ENCODE measurements at places on chromosomes 16 and 17.

- DNase-seq, result no peak
Measured at GRCh38 chr17:61856035-61856434, 7.3 kb downstream of the BRIP1 start.

DNA sequence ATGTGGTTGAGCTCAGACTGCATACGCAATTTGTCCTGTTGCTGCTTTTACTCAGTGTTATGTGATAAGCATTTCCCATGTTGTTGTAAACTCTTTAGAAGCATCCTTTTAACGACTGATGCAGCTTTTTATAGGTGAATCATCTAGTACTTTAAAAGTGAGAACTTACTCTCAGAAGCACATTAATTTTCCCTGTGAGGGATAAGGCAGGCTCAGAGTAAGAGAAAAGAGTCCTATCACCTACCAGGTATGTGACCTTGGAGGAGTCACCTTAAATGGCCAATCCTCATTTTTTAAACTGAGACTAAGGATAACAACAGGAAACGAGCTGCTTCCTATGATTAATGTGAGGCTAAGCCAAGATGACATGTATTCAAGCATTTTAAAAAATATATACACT lies 34.4 kb upstream of the GAN start:
- DNase-seq, result no peak

DNA sequence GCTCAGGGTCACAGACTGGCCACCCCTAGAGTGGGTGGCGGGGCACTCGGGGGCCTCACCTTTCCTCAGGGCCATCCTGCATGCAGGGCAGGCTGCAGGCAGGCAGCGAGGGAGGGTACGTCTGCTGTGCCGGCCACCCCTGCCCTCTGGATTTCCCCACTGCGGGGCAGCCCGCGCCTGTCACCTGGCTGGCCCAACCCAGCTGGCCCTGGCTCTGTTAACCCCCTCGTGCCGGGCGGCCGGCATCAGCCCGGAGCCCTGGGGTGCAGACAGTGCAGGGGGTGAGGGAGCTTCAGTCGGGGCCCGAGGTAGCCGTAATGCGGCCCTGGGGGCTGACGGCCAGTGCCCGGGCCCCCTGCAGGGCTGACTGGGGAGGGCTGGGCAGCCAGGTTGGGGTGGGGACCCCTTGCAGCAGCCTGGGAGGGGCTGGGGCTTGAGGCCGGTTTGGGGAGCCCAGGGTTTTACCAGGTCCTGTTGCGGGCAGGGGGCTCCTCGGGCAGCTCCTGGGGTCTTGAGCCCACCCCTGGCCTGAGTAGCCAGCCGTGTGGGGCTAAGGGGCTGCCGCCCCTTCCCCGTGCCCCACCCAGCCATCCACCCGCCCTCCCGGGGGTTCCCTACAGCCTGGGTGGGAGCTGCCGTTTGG lies at the start of gene IGFALS:
IGFALS (minus strand) TSS at position 128 of the 643 bp plus-strand sequence; CDS start at position 75, 53 bp downstream.
- no peak for DNase-seq

GRCh38 chr16:50679676-50680555 lies 1.2 kb downstream of the SNX20 start:
- no peak for DNase-seq

- DNase-seq, result no peak
Measured at GRCh38 chr17:29567304-29567553, 392 bp upstream of the ABHD15 start.

DNA sequence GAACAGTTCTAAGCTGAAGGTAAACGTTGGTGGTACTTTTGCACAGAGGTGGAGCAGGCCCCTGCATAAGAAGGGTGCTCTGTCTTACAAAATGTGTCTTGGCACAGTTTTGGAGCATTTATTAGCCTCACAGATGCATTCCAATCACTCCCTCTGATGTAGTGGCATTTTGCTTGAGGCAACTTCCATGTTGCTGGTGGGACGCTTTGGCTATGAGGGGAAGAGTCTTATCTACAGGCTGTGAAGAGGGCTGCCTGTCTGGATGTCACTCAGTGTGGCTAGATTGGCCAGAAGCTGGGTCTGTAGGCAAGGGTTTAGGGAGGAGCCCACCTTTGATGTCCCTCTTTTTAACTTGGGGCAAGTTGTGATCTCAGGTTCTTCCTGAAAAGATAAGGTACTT lies 2.6 kb upstream of the RARA start:
- DNase-seq, result no peak

- no peak for DNase-seq
Measured at GRCh38 chr16:68860978-68861892, 17.9 kb downstream of the TANGO6 start.

- no peak for DNase-seq
Measured at GRCh38 chr16:4179020-4179419, 62.8 kb upstream of the ADCY9 start.

DNA sequence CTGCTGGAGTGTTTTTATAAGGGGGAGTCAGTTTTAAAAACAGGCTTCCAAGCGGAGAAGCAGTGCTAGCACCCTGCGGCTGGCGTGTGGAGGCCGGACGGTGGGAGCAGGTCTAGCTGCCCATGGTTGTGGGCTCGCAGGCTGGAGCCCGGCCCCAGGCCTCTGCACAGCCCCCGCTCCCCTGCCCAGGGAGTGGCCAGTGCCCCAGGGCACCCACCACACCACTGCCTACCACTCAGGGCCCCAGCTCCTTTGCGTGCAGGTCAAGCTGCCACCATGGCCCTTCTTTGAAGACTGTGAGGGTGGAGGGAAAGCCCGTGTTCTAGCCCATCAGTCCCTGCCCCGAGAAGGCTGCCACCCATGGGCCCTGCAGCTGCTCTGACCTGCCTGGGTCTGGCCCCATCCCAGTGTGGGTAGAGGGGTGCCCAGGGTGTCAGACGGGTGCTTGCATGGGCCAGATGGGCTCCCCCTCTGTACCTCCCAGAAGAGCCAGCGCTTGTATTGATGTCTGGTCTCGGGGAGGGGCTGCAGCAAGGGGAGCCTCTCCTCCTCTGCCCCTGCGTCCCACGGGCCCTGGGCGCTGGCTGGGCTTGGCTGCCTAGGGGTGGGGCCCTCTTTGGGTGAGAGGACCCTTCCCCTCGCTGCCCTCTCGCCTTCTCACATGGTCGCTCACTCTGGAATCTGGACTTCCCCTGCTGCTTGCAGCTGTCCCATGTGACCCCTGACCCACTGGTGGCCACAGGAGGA lies 1.5 kb upstream of the NUDT16L1 start:
- DNase-seq, result no peak

- DNase-seq, result no peak
Measured at GRCh38 chr17:74574489-74575142, 7.3 kb upstream of the CD300H start.

GRCh38 chr17:19424934-19425868 lies 14.2 kb downstream of the RNF112 start:
- DNase-seq, result no peak

DNA sequence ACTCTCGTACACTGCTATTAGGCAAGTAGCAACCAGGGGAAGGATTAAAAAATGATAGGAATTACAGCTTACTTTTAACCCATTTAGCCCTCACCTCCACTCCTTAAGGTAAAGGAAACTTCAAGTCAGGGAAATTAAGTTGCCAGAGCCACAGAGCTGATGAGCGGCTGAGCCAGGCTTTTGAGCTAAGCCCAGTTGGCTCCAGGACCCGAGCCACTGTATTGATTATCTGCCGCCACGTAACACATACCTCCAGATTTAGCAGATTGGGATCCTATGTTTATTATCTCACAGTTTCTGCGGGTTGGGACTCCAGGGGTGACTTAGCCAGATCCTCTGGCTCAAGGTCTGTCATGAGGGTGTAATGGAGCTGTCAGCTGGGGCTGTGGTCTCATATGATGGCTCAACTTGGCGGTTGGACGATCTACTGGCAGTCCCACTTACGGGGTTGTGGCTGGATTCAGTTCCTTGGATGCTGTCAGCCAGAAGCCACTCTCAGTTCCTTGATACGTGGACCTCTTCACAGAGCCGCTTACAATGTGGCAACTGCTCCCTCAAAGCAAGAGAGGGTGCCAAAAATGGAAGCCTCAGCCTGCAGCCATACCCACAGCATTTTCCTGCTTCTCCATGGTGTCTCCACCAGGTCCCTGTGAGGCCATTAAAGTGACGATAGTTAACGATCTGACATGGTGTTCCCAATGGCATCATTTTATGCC lies 57.3 kb downstream of the TMEM186 start:
- no peak for DNase-seq

DNA sequence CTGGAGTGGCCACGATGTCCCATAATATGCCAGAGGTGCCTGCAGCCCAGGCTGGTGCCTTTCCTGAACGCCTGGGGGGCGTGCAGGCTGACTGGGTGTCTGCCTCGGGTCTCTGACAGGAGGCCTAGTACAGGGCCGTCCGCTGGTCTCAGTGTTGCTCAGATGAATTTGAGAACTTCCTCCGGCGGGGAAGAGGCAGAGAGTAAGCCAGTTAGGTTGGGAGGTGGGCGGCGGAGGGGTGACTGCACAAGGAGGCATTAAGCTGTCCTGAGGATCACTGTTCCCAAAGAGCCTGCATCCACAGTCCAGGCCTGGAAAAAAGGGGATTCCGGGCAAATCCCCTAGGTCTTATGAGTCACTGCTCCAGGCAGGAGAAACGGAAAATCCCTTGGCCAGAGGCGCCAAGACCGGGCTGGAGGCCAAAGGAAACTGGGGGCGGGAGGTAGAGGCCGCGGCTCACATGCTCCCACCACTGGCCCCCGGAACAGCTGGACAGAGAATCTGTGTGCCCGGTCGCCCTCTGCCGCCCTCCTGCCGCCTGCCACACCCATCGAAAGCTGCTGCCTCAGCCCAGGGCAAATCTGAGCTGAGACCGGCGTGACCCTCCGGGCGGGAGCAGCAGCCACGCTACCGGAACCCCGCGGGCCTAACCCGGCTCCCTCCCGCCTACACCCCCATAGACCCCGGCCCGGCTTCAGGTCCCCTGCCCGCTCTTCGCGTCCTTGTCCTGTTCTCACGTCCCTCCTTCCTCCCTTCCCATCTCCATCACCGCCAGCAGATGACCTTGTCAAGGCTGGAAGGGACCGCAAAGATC lies 1.2 kb downstream of the TRIM47 start:
- peak; percentile 91 for DNase-seq

- DNase-seq, result peak; percentile 63
Measured at GRCh38 chr16:57446531-57447185, 527 bp downstream of the CIAPIN1 start.

- no peak for DNase-seq
Measured at GRCh38 chr16:27977966-27978365, 85.5 kb downstream of the GSG1L start.

DNA sequence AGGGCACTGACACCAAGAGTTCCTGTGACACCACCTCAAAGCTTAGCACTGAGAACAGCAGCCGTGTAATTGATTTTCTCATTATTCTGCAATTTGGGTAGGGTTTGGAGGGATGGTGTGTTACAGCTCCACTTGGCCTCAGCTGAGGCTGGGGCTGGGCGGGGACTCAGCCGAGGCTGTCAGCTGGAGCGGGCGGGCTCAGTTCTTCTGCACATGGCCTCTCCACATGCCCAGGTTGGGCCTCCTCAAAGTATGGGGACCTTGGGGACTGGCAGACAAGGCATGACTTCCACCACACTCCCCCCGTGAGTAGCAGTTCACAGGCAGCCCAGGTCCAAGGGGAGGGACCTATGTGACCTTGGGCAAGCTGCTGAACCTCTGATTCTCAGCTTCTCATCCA lies 171.5 kb downstream of the IRF8 start:
- no peak for DNase-seq

- DNase-seq, result no peak
Measured at GRCh38 chr17:3972281-3972731, 8.1 kb upstream of the ATP2A3 start.

DNA sequence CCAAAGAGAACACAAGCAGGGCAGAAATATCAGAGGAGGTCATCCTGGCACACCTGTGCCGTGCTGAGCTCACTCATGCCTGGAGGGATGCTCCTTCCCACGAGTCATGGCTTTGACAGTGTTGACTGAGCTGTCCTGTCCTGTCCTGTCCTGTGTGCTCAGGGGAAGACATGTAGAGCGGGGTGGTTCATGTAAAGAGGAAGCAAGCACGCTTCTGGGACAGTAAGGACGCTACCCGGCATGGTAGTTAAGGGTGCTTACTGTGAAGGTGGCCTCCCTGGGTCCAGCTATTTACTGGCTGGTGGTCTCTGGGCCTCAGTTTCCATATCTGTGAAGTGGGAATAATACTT lies 398 bp downstream of the LGALS9 start:
- DNase-seq, result no peak

DNA sequence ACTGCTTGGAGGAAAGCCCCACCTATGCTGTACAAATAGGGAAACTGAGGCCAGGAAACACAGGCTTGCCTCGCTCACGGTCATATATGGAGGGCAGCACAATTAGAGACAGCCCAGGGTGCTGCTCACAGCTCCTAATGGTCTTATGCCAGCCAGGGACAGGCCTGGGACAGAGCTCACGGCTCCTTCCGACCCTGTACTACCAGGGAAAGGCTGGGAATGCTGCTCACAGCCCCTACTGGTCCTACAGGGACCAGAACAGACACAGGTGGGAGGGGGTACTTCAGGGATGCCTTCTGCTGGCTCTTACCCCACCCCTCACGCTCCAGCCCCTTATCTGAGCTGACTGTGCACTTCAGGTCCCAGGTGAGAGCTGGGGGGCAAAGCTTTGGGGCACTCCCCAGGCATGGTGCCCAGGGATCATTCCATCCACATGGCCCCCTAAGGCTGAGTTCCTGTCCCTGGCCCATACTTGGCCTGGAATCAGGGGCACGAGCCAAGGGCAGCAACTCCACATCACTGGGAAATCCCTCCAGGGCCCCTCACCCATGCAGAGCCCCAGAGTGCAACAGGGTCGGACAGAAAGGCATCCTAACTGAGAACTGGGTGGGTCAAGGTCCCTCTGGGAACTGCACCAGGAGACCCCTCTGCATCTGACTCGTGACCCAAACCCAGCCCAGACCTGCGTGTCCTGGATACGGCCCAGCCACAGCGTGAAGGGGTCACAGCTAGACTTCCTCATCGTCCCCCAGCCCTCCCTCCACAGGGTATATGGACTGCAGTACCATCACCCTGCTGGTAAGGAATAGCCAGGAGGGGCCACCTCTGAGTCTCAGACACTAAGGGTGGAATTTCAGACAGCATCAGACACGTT lies 5.9 kb downstream of the RHBDF1 start:
- no peak for DNase-seq

- DNase-seq, result peak; percentile 88
Measured at GRCh38 chr17:31754239-31754945, 104.7 kb downstream of the COPRS start.

DNA sequence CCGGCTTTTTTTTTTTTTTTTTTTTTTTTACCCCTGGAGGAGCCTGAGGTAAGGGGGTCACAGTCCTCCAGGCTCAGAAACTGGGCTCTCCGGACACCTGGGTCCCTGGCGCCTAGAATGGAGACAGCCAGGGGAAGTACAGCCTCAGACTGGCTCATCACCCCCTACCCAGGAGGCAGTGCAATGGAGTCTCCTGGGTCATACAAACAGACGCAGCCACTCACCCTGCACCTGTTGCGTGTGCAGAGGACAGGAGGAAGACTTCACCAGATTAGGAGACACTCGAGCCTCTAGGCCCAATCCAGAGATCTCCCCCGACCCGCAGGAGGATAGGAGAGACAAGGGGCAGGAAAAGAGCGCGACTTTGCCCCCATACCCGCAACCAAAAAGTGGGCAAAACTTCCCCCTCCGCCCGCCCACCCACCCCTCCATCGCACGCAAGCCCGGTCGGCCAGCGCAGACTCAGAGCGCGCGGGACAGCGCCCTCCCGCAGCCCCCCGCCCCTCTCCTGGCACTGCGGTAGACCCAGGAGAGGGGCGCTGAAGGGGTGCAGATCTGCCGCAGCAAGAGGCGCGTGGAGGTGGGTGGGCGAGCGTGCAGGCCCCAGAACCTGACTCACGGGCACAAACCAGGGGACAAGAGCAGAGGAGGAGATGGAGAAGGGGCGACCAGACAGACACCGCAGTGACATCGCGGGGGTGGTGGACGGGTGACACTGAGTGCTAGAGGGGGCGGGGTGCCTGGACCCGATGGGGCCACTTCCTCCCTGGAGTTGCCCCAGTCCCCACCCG lies 900 bp downstream of the HAP1 start:
- no peak for DNase-seq

Measured in hepatic stellate cell (primary cell).